ENCODE measurements at places on chromosomes 12 and 14.

GRCh38 chr12:5792343-5792742, 152.7 kb downstream of the ANO2 start:
- no peaks in the 10 kb centered on the region for H3K36me3 ChIP-seq
- H3K27ac ChIP-seq: no peak overlapping the region
- no peaks in the 10 kb centered on the region for H3K4me1 ChIP-seq
- no peak overlapping the region for H3K4me3 ChIP-seq
- peaks cover 5% of the 10 kb centered on the region for H3K27me3 ChIP-seq
- DNase-seq: no peak

- DNase-seq: no peak
- no peak overlapping the region for H3K4me3 ChIP-seq
- no peaks in the 10 kb centered on the region for H3K27me3 ChIP-seq
- H3K4me1 ChIP-seq: peaks cover 6% of the 10 kb centered on the region
- H3K27ac ChIP-seq: no peak overlapping the region
- H3K36me3 ChIP-seq: no peaks in the 10 kb centered on the region
These were observed 96.8 kb downstream of the IPO8 start for GRCh38 chr12:30598889-30599288.

DNA sequence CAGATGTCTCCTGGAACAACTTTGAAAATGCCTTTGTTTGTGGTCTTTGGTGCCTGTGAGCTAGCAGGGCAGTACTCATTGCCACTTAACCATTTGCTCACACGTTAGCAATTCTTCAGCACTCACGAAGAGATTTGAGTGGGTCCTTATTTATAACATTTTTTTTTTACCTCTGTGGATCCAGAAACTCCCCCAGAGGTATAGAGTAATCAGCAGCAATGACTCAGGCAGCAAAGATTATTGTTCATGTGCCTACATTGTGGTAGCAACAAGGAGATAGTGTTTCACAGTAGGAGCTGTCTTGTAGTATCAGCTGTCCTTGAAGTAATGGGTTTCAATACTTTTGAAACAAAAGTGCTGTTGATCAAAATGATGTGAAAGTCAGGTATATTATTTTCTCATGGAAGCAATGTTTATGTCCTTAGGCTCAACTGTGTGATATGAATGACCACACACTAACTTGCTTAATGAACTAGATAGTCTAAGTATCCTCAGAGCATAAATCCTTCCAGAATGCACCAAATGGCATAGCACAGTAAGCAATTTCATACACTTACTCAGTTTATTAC, 304.1 kb downstream of the EGLN3 start:
- DNase-seq: no peak
- H3K36me3 ChIP-seq: no peaks in the 10 kb centered on the region
- no peak overlapping the region for H3K27ac ChIP-seq
- no peak overlapping the region for H3K4me3 ChIP-seq

GRCh38 chr14:30656190-30656632, 34.1 kb downstream of the SCFD1 start:
- H3K27me3 ChIP-seq: no peaks in the 10 kb centered on the region
- DNase-seq: peak; percentile 39
- no peaks in the 10 kb centered on the region for H3K4me1 ChIP-seq
- no peak overlapping the region for H3K4me3 ChIP-seq

DNA sequence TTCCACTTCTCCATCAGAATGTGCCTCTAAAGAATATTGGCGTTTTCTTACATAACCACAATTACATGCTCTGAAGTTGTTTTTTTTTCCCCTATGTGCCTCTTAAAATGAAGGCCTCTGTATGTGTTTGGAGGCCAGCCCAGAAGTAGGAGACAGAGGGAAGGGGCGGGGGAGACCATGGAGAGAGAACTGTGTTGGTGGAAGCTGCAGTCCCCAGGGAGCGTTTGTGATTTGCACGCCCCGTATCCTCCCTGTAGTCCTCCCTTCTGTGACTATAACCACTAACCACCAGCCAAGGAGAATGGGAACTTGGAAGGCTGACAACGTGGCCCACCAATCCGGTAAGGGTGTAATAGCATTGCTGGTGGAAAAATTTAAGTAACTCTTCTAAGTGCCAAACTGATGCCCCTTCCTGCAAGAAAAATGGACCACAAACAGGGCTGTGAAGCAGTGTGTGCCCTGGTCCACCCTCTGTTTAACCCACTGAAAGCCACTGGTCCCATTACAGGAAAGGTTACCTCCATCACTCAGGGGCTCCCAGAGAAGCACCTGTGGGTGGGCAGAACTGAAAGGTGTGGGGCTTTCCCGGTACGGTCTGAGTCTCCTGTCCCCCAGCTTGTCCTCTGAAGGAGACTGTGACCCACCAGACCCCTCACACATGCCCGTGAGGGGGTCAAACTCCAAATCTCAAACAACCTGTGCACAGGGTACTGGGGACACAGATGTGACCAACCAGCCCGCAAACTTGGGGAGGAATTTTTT, 36.8 kb downstream of the CCDC88C start:
- peaks cover 38% of the 10 kb centered on the region for H3K4me1 ChIP-seq
- H3K4me3 ChIP-seq: no peak overlapping the region
- no peaks in the 10 kb centered on the region for H3K27me3 ChIP-seq
- H3K36me3 ChIP-seq: no peaks in the 10 kb centered on the region
- DNase-seq: peak; percentile 36
- no peak overlapping the region for H3K27ac ChIP-seq

GRCh38 chr14:68139431-68140075, 320.0 kb downstream of the RAD51B start:
- no peaks in the 10 kb centered on the region for H3K36me3 ChIP-seq
- no peak overlapping the region for H3K4me3 ChIP-seq
- peaks cover 75% of the 10 kb centered on the region for H3K4me1 ChIP-seq
- H3K27me3 ChIP-seq: no peaks in the 10 kb centered on the region
- H3K27ac ChIP-seq: peak overlapping the region; percentile 93
